ENCODE measurements at places on chromosomes 1 and 21. TPM values are rescaled to one million over a fixed set of nuclear protein-coding genes. Genes with fewer than 3 reads are reported as not detected.

The PRRX1 gene
- 16.6 TPM for total RNA-seq

The SLC9C2 gene
- total RNA-seq = not detected

- no peak for DNase-seq
- H3K36me3 ChIP-seq = no peaks in the 10 kb centered on the region
- H3K4me1 ChIP-seq = no peaks in the 10 kb centered on the region
- no peak overlapping the region for H3K4me3 ChIP-seq
- H3K27ac ChIP-seq = no peak overlapping the region
These were observed 133.0 kb downstream of the URB2 start for GRCh38 chr1:229759037-229759435.

DNA sequence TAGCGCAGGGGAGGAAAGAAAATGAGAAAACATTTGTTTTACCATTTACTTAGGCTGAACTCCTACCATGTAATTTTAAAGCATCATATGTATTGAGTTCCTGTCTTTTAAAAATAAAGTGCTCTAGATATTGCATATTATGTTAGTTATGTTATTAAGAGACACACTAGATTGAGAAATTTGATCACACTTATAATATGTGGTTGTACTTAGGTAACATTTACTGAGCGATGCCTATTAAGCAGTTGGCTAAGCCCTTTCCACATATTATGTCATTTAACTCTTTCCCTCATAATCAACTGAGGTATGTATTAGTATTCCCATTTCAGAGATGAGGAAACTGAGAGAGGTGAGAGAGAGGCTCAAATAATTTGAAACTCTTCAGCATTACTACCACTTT is 4.5 kb upstream of the LRRC8D start:
- H3K4me3 ChIP-seq = no peak overlapping the region
- no peaks in the 10 kb centered on the region for H3K36me3 ChIP-seq
- no peaks in the 10 kb centered on the region for H3K27me3 ChIP-seq
- H3K4me1 ChIP-seq = no peaks in the 10 kb centered on the region

- peaks cover 43% of the 10 kb centered on the region for H3K27me3 ChIP-seq
- H3K27ac ChIP-seq = no peak overlapping the region
- DNase-seq = no peak
These were observed 3.4 kb upstream of the GRIK3 start for GRCh38 chr1:37037690-37038089.

DNA sequence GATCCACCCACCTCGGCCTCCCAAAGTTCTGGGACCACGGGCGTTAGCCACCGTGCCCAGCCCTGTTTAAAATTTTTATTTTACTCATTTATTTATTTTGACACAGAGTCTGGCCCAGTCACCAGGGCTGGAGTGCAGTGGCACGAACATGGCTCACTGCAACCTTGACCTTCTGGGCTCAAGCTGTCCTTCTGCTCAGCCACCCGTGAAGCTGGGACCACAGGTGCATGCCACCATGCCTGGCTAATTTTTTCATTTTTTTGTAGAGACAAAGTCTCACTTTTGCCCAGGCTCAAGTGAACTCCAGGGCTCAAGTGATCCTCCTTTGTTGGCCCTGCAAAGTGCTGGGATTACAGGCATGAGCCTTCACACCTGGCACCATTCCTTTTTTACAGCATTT is 27.5 kb upstream of the DNAJC6 start:
- H3K27me3 ChIP-seq = no peaks in the 10 kb centered on the region
- no peak overlapping the region for H3K27ac ChIP-seq
- H3K4me3 ChIP-seq = no peak overlapping the region
- H3K4me1 ChIP-seq = no peaks in the 10 kb centered on the region
- H3K36me3 ChIP-seq = no peaks in the 10 kb centered on the region
- no peak for DNase-seq

DNA sequence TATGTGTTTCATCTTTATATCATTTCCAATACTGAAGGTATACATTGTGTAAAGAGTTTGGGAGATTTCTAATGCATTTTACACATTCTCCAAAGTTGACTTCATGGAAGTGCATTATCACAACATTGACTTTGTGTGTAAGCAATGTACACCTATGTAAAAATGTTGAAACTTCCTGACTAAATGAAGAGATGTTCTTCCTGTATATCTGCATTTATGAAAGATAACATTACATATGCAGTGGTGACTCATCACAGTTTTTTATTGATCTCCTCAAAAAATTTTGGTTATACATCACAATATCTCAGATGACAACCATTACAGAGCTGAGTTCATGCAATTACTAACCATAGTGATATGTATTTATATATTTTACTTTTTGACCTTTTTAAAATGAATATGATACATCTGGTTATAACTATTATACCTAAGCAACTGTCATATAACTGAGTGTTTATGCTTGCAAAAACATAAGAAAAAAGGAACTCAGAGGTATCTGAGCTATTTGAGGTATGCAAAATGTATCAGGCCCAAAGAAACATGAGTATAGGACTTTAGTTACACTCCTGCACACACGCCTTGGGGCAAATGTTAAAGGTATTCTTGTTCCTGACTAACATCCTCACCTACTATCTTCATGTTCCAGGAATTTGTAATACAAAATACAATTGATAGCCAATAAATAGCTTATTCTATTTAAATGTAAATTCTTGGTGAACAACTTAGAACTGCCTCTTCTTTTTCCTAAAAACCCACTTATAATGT is 88.2 kb upstream of the OLFM3 start:
- H3K4me3 ChIP-seq = no peak overlapping the region
- no peaks in the 10 kb centered on the region for H3K27me3 ChIP-seq
- no peaks in the 10 kb centered on the region for H3K4me1 ChIP-seq
- H3K27ac ChIP-seq = no peak overlapping the region
- H3K36me3 ChIP-seq = no peaks in the 10 kb centered on the region

DNA sequence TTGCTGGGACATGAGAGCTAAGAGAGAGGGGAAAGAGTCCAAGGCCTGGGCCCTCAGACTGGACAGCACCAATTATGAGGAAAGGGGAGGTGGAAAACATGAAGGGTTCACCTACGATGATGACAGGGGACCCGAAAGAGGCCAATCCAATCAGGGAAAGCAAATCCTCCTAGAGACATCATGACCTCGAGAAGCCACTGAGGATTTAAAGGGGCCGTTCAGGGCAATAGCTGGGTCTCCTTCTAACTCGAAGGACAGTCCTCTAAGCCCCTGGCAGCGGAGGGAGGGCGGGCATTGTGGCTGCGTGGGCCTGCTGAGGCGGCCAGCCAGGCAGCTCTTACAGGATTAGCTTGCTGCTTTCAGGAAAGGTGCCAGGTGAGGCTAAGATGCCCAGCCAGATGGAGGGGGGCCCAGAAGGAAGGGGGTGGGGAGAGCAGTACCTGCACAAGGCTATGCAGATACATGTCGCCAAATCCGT is 7.4 kb downstream of the MEF2D start:
- H3K4me1 ChIP-seq = peaks cover 100% of the 10 kb centered on the region
- H3K27me3 ChIP-seq = no peaks in the 10 kb centered on the region
- no peak for DNase-seq
- H3K27ac ChIP-seq = peak overlapping the region; percentile 98
- no peaks in the 10 kb centered on the region for H3K36me3 ChIP-seq
- no peak overlapping the region for H3K4me3 ChIP-seq

DNA sequence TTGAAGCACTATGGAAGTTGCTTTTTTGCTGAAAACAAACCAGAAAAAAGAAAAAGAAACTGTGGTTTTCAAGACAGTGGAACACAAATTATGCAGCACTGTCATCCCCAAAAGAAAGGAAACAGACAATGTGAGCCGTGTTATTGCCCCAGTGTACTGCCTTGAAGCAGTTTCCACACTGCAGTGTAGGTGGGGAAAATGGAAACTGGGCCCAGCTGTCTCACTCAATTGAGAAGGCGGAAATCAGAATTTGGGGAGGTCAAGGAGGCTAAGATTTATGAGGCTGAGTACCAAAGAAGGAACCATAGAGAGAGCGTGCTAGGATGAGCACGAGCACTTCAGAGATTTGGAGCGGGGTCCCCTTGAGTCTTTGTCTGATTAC is 55.5 kb downstream of the MPZL1 start:
- no peaks in the 10 kb centered on the region for H3K4me1 ChIP-seq

- peaks cover 40% of the 10 kb centered on the region for H3K36me3 ChIP-seq
- no peaks in the 10 kb centered on the region for H3K27me3 ChIP-seq
- no peak overlapping the region for H3K4me3 ChIP-seq
- H3K4me1 ChIP-seq = peaks cover 7% of the 10 kb centered on the region
These were observed 3.2 kb downstream of the UBQLN4 start for GRCh38 chr1:156050376-156050775.

DNA sequence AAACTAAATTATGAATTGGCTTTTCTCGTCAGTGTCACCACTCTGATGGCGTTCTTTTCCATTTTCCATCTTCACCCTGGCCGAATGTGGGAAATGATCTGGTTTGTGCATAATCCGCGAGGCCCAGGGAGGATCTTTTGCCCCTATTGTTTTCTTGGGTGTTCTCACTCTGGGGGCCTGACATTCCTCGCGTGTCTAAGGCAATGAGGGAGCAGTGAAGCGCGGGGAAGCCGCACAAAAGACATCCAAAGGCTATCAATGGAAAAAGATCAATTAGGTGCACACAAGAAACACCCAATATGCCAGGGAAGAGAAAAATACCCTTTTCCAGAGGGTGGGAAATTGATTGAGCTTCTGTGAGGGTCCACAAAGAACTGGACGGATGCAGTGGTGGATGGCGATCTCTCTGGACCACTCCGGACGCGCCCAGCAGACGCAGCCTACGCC is 941 bp upstream of the C1orf21 start:
- H3K27me3 ChIP-seq = no peaks in the 10 kb centered on the region
- peak overlapping the region; percentile 90 for H3K4me3 ChIP-seq
- DNase-seq = no peak
- H3K4me1 ChIP-seq = peaks cover 12% of the 10 kb centered on the region
- H3K27ac ChIP-seq = peak overlapping the region; percentile 93
- H3K36me3 ChIP-seq = no peaks in the 10 kb centered on the region

- H3K27ac ChIP-seq = no peak overlapping the region
- H3K27me3 ChIP-seq = no peaks in the 10 kb centered on the region
- no peak for DNase-seq
- H3K4me1 ChIP-seq = no peaks in the 10 kb centered on the region
- no peaks in the 10 kb centered on the region for H3K36me3 ChIP-seq
These were observed 334.1 kb upstream of the VAMP3 start for GRCh38 chr1:7437036-7437435.

DNA sequence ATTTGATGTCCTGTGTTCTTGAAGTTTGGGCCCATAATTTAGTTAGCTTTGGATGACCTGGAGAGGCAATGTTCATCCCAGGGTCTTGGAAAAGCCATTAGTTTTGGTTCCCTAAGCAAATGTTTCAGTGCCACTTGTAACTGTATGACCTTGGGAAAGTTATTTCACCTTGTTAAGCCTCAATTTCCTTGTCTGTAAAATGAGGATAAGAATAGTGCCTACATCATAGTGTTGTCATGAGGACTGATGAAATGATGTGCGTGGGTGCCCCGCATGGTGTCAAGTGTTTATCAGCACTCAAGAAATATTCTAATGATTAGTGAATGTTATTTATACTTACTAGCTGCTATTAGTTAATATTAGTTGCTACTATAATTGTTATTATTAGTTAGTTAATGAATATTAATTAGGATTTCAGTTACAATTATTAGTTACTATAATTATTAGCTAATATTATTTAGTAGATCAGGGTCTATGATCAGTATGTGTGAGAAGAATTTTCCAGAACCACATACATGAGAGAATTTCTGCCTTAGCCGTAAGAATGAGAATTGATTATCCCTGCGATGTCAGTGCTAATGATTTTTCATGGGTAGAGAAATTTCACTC is 1.9 kb downstream of the SH3BGR start:
- no peak overlapping the region for H3K4me3 ChIP-seq
- peak overlapping the region; percentile 78 for H3K27ac ChIP-seq
- no peak for DNase-seq
- H3K36me3 ChIP-seq = no peaks in the 10 kb centered on the region
